ENCODE measurements at places on chromosomes 7 and 10.

GRCh38 chr7:1026721-1027161 lies 17.6 kb upstream of the GPR146 start:
- DNase-seq: no peak

- no peak for DNase-seq
Measured at GRCh38 chr7:101466871-101467270, 104.2 kb downstream of the COL26A1 start.

DNA sequence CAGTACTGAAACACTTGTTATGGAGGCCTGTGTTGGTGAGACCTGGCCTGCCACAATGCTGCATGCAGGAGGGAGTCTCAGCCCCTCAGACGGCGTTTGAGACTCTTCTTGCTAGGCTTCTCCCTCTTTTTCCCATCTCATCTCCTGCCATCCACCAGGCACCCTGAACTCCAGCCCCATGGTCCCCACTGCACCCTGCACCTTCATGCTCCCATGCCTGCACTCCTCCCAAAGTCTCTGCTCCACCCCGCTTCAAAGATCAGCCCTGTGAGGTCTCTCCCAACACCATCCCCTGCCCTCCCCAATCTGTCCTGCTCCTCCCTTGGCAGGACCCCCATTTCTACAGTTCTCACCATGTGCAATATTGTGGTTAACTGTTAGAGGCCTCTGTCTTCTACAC lies 61.7 kb downstream of the VOPP1 start:
- DNase-seq: no peak

GRCh38 chr7:129740574-129741410 lies 129.3 kb downstream of the NRF1 start:
- no peak for DNase-seq

GRCh38 chr7:142866361-142867096 lies 11.7 kb downstream of the EPHB6 start:
- no peak for DNase-seq

DNA sequence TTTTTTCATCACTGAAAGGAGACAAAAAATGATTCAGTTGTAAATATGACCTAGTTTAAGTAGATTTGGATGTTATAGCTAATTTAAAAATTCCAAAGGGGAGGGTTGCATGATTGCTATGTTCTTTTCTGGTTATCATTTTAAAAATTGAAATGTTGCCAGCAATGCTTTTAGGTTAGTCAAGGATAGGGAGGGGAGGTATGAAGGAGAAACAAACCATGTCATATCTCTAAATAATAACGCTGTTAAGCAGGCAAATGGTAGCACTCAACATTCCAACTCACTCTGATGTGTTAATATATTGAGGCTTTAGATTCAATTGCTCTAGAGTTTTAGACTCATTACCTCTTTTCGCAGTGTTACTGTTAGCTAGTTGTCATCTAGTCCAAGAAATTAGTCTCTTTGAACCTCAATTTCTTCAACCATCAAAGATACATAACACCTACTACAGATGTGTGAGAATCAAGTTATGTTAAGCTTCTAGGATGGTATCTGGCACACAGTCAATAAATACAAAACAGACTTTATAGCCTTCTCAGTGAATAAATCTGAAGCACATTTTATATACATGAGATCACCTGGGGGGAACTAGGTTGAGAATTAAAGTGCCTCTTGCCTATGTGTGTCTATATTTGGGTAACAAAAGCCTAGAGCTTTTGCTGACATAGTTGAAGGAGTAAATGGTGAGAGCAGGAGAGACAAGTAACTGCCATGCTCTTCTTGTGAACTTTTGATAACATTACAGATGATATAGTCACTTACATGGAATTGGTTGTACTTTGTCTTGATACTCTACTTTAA lies 124.9 kb downstream of the CSTF2T start:
- no peak for DNase-seq

- DNase-seq: no peak
Measured at GRCh38 chr10:48285710-48286109, 11.2 kb upstream of the FRMPD2 start.

DNA sequence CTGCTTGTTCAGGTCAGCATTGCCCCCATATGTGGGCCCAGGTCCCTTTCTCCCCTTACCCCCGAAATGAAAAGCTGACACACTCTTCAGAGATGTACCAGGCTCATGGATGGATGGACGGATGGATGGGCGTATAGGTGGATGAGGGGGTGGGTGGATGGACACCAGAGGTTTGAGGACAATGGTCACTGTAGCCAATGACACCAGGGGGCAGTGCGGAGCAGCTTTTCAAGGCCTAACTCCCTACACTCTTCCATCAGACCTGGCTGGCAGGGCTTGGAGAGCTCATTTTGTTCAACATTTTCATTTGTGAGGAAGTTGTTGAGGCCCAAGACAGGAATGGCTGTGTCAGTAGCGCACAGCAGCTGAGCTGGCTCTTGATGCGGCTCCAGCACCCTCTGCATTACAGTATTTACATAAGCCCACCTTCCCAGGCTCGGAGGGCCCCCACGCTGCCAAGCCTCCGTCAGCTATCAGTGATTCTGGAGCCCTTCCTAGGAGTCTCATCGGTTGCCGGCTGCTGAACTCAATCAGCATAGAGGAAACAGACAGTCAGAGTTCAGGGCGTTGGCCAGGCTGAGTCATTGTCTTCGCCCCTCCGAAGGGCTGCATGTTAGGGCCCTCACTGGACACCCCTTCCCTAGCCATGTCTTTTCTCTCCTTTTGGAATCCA lies 11.6 kb upstream of the FFAR4 start:
- peak; percentile 60 for DNase-seq

DNA sequence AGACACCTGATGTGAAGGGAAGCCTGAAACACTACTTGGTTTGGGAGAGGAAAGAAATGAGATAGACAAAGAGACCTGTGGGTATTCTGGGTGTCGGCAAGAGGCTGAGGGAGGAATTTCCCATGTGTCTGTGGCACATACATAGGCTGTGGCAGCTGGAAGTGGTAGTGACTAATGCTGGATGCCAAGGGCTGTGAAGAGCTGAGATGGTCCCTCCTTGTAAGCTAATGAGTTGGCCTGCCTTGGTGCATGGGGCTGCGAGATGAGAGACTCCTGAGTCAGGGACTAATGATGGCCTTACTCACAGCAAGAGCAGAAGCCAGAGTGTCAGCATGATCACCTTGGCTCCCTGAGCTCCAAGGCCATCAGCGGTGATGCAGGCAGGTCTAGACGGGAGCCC lies 119.0 kb upstream of the EEPD1 start:
- DNase-seq: no peak

DNA sequence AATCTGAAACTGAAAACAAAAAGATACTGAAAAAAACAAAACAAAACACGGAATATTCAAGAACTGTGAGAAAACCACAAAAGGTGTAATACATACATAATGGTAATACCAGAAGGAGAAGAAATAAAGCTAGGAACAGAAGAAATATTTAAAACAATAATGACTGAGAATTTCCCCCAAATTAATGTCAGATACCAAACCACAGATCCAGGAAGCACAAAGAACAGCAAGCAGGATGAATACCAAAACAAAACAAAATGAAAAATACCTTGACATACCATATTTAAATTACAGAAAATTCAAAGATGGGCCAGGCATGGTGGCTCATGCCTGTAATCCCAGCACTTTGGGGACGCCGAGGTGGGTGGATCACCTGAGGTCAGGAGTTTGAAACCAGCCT lies 57.7 kb upstream of the PARD3 start:
- no peak for DNase-seq

GRCh38 chr10:91758303-91759146 lies 39.7 kb upstream of the TNKS2 start:
- peak; percentile 64 for DNase-seq

GRCh38 chr7:49295146-49295545 lies 370.8 kb downstream of the CDC14C start:
- DNase-seq: no peak

- no peak for DNase-seq
Measured at GRCh38 chr7:89182116-89182515, 386.6 kb upstream of the TEX47 start.

GRCh38 chr7:142745745-142746144 lies 3.5 kb upstream of the PRSS1 start:
- DNase-seq: no peak

DNA sequence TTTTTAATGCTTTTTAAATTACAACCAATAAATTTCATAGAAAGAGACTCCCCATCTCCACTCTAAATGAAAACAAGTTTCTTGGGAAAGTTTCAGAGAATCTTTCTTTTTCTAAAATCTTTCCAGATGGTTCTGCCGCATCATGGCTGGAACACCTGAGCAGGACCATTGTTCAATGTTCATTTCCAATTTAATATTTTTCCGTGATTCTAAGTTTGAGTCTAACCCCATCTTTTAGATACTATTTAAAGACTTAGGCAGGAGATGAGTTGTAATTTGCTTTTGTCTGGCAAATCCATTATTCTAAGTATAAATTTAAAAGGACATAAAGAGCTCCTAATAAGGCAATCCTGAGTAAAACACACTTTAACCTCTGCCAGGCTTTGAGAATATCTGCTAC lies 325.2 kb downstream of the BICC1 start:
- no peak for DNase-seq

- no peak for DNase-seq
Measured at GRCh38 chr7:125592331-125592730, 662.7 kb upstream of the POT1 start.

DNA sequence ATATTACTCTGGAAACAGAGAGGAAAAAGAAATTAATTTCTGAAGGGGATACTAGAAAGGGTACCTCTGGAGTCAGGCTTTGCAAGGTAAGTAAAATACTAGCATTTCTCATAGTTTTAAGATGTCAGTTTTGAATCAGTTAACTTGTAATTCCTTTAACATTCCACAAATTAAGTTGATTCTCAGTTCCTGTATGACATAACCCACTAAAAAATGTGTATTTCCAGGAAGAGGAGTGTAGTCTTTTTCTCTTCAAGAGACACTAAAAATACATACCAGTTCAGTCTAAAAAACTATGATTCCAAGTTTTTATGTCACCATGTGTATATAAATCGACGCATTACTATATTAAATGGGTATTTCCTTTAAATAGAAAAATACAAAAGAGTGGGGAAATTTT lies 113.2 kb downstream of the CDK6 start:
- DNase-seq: no peak

DNA sequence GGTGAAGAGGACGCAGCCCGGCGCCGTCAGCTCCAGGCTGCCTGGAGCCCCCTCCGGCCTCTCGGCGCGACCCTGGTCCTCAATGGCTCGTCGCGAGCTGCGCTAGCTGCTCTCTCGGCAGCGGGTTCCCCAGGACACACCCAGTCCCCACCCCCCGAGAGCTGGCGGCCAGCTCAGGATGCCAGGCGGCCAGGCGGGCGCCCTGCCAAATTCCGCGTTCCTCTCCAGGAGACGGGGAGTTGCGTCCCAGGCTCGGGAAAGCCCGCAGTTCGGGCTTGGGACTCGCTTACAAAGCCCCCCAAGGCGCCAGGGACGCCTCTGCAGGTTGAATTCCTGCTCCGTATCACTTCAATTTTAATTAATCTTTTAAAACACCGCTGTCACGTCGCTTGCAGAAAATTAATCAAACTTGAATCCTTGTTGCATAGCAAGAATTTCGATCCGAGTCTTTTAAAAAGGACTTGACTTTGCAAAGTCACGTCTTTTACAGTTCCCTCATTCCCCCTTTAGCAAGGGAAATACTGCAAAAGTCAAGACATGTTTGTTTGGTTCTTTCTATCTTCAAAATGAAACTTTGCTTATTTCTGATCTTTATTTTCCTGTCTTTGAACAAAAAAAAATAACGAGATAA lies 28.2 kb downstream of the SKIDA1 start:
- DNase-seq: no peak

DNA sequence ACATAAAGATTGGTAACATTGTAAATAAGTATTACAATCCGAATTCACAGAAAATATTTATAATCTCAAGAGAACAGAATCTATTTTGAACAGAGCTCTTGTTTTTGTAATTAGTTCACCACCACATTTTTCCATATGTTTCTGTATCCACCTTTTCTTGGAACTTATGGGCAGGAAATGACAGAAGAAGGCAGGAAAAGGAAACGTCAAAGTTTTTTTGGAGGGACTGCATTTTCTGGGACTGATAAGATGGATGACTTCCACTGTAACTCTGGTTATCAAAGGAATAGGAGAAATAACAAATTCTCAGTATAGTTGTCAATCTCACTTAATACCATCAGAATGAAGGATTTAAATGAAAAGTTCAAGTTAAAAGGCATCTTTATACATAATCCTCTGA lies 75.1 kb upstream of the SMNDC1 start:
- DNase-seq: no peak

- DNase-seq: no peak
Measured at GRCh38 chr10:36761121-36761520, 364.3 kb upstream of the ANKRD30A start.

GRCh38 chr10:72026278-72027111 lies 61.9 kb downstream of the SPOCK2 start:
- DNase-seq: no peak

GRCh38 chr7:141128506-141128905 lies 54.6 kb downstream of the TMEM178B start:
- no peak for DNase-seq

DNA sequence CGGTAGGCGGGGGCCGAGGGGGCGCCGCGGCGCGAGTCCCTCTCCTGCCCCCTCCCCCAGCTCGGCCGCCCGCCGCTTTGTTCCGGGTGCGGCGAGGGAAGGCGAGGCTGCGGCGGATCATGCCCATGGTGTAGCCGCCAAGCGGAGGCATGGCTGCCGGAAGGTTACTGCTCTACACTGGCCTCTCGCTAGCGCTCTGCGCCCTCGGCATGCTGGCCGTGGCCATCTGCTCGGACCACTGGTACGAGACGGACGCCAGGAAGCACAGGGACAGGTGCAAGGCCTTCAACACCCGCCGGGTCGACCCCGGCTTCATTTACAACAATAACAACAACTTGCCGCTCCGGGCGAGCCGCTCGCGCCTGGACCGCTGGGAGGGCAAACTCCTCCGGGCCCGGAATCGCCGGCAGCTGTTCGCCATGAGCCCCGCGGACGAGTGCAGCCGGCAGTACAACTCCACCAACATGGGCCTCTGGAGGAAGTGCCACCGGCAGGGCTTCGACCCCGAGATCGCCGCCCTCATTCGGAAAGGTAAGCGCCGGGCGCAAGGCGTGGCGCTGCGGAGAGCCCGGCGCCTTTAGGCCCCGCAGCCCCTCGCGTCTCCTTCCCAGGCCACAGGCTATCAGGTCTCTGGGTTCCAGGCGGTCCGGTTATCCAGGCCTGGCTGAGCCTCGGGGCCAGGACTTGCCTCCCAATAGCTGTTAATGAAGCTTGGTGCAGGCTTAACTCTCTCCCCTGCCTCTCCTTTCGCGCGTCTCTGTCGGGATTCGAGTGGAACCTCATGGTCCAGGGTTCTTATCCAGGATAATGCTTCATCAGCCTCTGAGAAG lies 513 bp downstream of the TMEM178B start:
- DNase-seq: no peak

DNA sequence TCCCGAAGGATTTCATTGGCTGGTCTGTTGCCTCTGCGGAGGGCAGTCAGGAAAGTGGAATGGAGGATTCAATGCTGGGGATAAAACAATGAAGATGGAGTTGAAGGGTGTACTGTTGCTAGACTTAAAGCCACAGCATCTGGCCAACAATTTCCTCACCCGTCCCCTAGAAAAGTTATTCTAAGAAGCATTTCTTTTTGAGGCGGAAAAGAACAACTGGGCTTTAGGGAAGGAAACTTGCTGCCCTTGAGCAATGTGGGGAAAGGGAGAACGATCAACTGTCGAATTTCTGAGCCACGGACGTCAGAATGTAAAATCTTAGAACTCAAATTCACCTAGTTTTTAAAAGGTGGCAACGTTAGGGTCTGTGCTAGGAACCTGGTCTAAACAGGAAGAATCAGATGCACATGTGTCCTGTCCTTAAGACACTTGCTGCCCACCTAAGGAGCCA lies 664 bp downstream of the FMC1 start:
- no peak for DNase-seq

GRCh38 chr7:83603649-83604048 lies 45.3 kb downstream of the SEMA3E start:
- no peak for DNase-seq

GRCh38 chr10:126502441-126502840 lies 114.2 kb upstream of the ADAM12 start:
- no peak for DNase-seq
